Progenitor cell of endocrine pancreas (in vitro differentiated cells): ENCODE measurements at places on chromosomes 13 and 19. TPM values are rescaled to one million over a fixed set of nuclear protein-coding genes. Genes with fewer than 3 reads are reported as not detected.

The SYDE1 gene
- total RNA-seq, result 5.0 and 5.7 TPM in 2 replicates

GRCh38 chr13:112671359-112671758 is 18.5 kb upstream of the ATP11A start:
- no peak for DNase-seq
- H3K27me3 ChIP-seq, result peaks cover 19% of the 10 kb centered on the region
- peaks cover 19% of the 10 kb centered on the region for H3K4me1 ChIP-seq
- H3K36me3 ChIP-seq, result no peaks in the 10 kb centered on the region
- no peak overlapping the region for H3K4me3 ChIP-seq
- H3K27ac ChIP-seq, result no peak overlapping the region

DNA sequence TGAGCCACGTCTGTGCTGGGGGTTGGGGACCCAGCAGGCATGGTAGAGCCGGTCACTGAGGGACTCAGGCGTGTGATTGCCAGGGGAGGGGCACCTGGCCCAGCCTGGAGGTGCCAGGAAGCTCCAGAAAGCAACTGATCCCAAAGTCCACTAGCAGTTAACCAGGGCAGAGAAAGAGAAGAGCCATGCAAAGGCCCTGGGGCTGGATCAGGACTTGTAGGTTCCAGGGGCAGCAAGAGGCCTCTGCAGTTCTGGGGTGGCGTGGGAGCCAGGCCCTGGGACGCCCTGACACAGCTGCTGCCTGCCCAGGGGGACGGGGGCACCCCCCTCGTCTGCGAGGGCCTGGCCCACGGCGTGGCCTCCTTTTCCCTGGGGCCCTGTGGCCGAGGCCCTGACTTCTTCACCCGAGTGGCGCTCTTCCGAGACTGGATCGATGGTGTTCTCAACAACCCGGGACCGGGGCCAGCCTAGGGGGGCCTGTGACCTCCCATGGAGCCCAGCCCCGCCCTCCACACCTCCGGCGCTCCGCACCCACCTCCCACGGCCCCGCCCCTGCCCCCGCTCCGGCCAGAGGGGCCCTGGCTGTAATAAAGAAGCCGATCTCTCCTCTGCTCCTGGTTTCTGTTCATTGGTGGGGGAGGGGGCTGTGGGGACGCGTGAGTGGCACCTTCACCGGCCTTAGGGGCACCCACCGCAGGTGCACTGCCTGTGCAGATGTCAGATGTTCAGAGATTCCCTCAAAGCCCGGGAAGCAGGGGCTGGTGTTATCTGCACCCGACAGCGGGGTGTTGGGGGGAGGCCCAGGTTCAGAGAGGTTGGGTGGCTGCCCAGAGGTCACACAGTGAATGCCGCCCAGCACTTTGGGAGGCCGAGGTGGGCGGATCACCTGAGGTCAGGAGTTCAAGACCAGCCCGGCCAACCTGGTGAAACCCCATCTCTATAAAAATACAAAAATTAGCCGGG is 4.1 kb downstream of the AZU1 start:
- H3K4me1 ChIP-seq, result no peaks in the 10 kb centered on the region
- no peak for DNase-seq
- peaks cover 8% of the 10 kb centered on the region for H3K27me3 ChIP-seq
- no peak overlapping the region for H3K27ac ChIP-seq
- H3K4me3 ChIP-seq, result no peak overlapping the region
- no peaks in the 10 kb centered on the region for H3K36me3 ChIP-seq

DNA sequence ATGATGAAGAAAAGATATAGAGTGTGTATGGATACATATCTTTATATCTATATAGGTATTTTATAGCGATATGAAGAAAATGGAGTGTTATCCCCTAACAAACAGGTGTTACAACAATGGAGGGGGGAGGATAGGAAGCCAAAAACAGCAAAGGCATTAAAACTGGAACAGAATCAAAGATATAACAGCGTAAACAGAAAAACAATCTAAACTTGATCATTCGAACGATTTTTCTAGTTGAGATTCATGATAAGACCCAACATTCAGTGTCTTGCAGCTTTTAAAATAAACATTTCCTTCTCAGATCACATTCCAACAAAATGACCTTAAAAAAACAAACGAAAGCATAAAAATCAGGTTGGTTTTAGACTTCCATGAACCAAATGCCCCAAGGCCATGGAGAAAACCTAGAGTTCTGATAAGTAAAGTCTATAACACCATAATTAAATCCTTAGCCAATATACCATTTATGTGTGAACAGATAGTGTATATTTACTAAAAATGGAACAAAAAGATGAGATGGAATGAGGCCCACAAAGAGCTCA is 55.7 kb downstream of the CAB39L start:
- H3K27me3 ChIP-seq, result no peaks in the 10 kb centered on the region
- H3K4me1 ChIP-seq, result peaks cover 6% of the 10 kb centered on the region
- DNase-seq, result no peak

The HCST gene
- 1.6 TPM in 1 of 2 replicates, not detected in the other for total RNA-seq

- H3K4me1 ChIP-seq, result peaks cover 12% of the 10 kb centered on the region
- H3K27ac ChIP-seq, result no peak overlapping the region
- no peak for DNase-seq
- H3K36me3 ChIP-seq, result no peaks in the 10 kb centered on the region
- no peak overlapping the region for H3K4me3 ChIP-seq
Observed at GRCh38 chr13:47094734-47095434, 198.0 kb upstream of the HTR2A start.

The LGALS14 gene
- not detected in 2 replicates for total RNA-seq

The WDR88 gene
- not detected in 2 replicates for total RNA-seq

DNA sequence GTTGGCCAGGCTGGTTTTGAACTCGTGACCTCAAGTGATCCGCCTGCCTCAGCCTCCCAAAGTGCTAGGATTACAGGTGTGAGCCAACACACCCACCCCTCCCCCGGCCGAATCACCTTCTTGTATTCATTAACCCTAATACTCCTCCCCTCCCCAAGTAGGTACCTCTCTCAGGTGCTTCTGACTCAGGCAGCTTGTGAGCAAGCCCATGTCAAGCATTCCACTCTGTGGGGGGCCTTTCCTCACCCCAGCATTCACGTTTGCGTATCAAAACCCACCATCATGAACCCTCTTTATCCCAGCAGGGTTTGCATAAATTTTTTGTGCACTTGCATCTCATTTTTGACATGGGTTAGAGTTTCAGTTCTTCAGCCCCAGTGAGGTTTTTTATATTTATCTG is 23.6 kb upstream of the RFXAP start:
- peaks cover 3% of the 10 kb centered on the region for H3K4me1 ChIP-seq
- no peak for DNase-seq
- H3K36me3 ChIP-seq, result no peaks in the 10 kb centered on the region

DNA sequence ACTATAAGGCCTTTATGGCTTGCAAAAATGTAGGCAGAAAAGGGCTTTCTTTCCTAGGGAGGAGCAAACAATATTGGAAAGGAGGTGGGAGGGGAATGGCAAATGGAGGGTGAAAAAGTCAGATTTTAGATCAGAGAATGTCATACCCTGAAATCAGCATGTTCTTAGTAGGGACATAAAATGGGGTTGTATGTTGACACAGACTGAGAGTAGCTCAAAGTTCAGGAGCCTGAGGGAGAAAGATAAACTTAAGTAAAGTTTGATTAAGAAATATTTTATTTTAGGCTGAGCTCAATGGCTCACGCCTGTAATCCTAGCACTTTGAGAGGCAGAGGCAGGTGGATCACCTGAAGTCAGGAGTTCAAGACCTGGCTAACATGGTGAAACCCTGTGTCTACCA is 83.8 kb downstream of the ZNF737 start:
- H3K4me3 ChIP-seq, result no peak overlapping the region
- H3K36me3 ChIP-seq, result no peaks in the 10 kb centered on the region
- no peak for DNase-seq
- H3K27me3 ChIP-seq, result no peaks in the 10 kb centered on the region

DNA sequence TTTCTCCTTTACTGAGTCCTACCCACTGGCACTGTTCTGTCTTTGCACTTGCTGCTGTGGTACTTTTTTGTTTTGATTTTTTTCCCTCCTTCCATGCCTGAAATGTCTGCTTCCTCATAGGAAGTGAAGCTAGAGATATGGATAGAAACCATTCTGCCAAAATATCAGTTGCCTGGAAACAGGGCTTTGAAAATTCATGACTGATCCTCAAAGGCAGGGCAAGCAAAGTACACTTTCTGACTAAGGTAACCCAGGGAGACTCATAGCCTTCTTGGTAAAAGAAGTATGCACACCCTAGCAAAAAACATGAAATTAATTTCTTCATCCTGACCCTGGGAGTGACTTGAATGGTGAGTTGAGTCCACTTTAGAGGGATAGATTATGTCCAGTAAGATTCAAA is 329.8 kb downstream of the MYO16 start:
- no peak overlapping the region for H3K27ac ChIP-seq
- H3K36me3 ChIP-seq, result no peaks in the 10 kb centered on the region
- peaks cover 4% of the 10 kb centered on the region for H3K27me3 ChIP-seq
- peaks cover 5% of the 10 kb centered on the region for H3K4me1 ChIP-seq

- H3K36me3 ChIP-seq, result no peaks in the 10 kb centered on the region
- no peak for DNase-seq
- H3K4me3 ChIP-seq, result no peak overlapping the region
- H3K4me1 ChIP-seq, result no peaks in the 10 kb centered on the region
- no peak overlapping the region for H3K27ac ChIP-seq
- H3K27me3 ChIP-seq, result peaks cover 4% of the 10 kb centered on the region
Observed at GRCh38 chr13:46377554-46377953, 9.5 kb downstream of the RUBCNL start.

DNA sequence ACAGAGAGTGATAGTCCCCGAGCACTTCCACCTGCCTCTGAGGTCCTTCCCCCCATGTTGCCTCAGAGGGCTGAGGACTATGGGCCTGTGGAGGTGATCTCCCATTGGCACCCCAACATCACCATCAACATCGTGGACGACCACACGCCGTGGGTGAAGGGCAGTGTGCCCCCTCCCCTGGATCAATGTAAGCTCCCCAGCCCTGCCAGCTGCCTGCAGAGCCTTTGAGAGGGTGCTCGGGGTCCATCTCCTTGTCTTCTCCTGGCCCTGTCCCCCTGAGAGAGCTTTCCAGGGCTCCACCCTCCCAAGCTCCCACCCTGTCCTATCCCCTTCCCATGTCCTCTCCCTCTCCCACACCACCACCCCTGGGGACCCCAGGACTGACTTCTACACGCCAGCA is 14.9 kb upstream of the RELB start:
- H3K4me3 ChIP-seq, result no peak overlapping the region
- no peaks in the 10 kb centered on the region for H3K4me1 ChIP-seq
- no peak for DNase-seq
- peak overlapping the region; percentile 41 for H3K27ac ChIP-seq

GRCh38 chr19:58450856-58451357 is 515 bp upstream of the ZNF324B start:
- H3K27ac ChIP-seq, result peak overlapping the region; percentile 94
- DNase-seq, result no peak
- H3K4me1 ChIP-seq, result peaks cover 8% of the 10 kb centered on the region
- peaks cover 26% of the 10 kb centered on the region for H3K27me3 ChIP-seq
- peak overlapping the region; percentile 90 for H3K4me3 ChIP-seq

- H3K4me3 ChIP-seq, result no peak overlapping the region
- H3K27me3 ChIP-seq, result no peaks in the 10 kb centered on the region
- peaks cover 12% of the 10 kb centered on the region for H3K36me3 ChIP-seq
Observed at GRCh38 chr13:77299587-77299986, 27.3 kb downstream of the MYCBP2 start.

The ZNF865 gene
- total RNA-seq, result 19.0 and 19.9 TPM in 2 replicates

DNA sequence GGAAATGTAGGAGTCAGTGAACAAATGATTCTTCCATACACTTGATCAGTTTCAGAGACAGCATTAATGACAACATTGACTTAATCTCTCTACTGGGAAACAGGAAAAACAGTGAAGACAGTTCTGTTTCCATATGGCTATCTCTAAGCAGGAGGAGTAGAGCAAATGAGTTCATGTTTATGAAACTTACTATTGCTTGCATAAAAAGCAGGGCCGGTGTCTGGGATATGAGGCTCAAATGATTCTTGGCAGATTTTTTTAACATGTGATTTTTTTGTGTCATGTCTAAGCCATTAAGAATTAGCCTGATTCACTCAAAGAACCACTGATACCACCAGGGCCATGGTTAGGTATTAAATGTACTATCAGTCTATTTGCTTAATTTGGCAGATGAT is 141.9 kb downstream of the SLC7A1 start:
- no peak overlapping the region for H3K27ac ChIP-seq
- no peak overlapping the region for H3K4me3 ChIP-seq
- no peak for DNase-seq
- H3K4me1 ChIP-seq, result no peaks in the 10 kb centered on the region
- no peaks in the 10 kb centered on the region for H3K36me3 ChIP-seq
- H3K27me3 ChIP-seq, result peaks cover 3% of the 10 kb centered on the region

- H3K4me3 ChIP-seq, result no peak overlapping the region
- H3K36me3 ChIP-seq, result peaks cover 2% of the 10 kb centered on the region
- H3K27ac ChIP-seq, result no peak overlapping the region
- H3K4me1 ChIP-seq, result peaks cover 8% of the 10 kb centered on the region
Observed at GRCh38 chr13:79880818-79881217, 399.9 kb downstream of the NDFIP2 start.

- DNase-seq, result no peak
- no peaks in the 10 kb centered on the region for H3K36me3 ChIP-seq
- H3K4me3 ChIP-seq, result no peak overlapping the region
- H3K4me1 ChIP-seq, result peaks cover 13% of the 10 kb centered on the region
- H3K27me3 ChIP-seq, result peaks cover 31% of the 10 kb centered on the region
Observed at GRCh38 chr19:45475537-45476291, 7.9 kb downstream of the FOSB start.

The ZNF554 gene
- total RNA-seq, result 12.1 and 14.1 TPM in 2 replicates

GRCh38 chr19:43457809-43458208 is 7.6 kb downstream of the LYPD3 start:
- peaks cover 43% of the 10 kb centered on the region for H3K27me3 ChIP-seq
- DNase-seq, result no peak
- no peaks in the 10 kb centered on the region for H3K36me3 ChIP-seq
- no peak overlapping the region for H3K27ac ChIP-seq
- no peak overlapping the region for H3K4me3 ChIP-seq

The SIGLEC8 gene
- total RNA-seq, result not detected in 2 replicates

DNA sequence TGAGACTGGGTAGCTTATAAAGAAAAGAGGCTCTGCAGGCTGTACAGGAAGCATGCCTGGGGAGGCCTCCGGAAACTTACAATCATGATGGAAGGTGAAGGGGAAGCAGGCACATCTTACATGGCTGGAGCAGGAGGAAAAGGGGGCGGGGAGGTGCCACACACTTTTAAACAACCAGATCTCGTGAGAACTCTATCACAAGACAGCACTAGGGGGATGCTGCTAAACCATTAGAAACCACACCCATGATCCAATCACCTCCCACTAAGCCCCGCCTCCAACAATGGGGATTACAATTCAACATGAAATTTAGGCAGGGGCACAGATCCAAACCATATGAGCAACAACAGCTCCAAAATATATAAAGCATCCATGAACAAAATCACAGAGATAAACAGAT is 46.5 kb upstream of the GTF2F2 start:
- no peaks in the 10 kb centered on the region for H3K4me1 ChIP-seq
- H3K27ac ChIP-seq, result no peak overlapping the region
- H3K36me3 ChIP-seq, result no peaks in the 10 kb centered on the region
- no peak for DNase-seq
- H3K4me3 ChIP-seq, result no peak overlapping the region
- H3K27me3 ChIP-seq, result no peaks in the 10 kb centered on the region

The ZNF100 gene
- 33.3 and 34.7 TPM in 2 replicates for total RNA-seq

DNA sequence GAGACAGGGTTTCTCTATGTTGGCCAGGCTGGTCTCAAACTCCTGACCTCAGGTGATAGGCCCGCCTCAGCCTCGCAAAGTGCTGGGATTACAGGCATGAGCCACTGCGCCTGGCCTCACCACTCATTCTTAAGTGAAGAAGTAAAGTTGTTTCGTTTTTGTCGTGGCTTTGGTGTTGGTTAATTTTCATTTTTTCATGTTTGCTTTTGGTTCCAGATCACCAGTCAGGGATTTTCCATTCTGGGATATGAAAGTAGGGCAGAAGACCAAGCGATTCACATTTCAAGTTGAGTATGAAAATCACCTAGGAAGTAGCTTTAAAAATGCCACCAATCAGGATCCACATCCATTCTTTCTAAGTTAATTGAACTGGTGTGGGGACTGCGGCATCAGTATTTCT is 289.9 kb downstream of the DIAPH3 start:
- DNase-seq, result no peak
- H3K27ac ChIP-seq, result no peak overlapping the region
- H3K27me3 ChIP-seq, result no peaks in the 10 kb centered on the region
- H3K36me3 ChIP-seq, result peaks cover 2% of the 10 kb centered on the region
